ENCODE measurements at places on chromosomes 5 and 9. TPM values are rescaled to one million over a fixed set of nuclear protein-coding genes. Genes with fewer than 3 reads are reported as not detected.

BOD1 gene
- 130 TPM for polyA plus RNA-seq

CDH18 gene
- 0.03 TPM for polyA plus RNA-seq

NPR3 gene
- polyA plus RNA-seq = 1.8 TPM

AOPEP gene
- 94.4 TPM for polyA plus RNA-seq

LIFR gene
- polyA plus RNA-seq = 10.1 TPM

SUSD3 gene
- 0.31 TPM for polyA plus RNA-seq

FBLL1 gene
- polyA plus RNA-seq = 0.05 TPM

GABRA1 gene
- polyA plus RNA-seq = not detected

IFNA6 gene
- polyA plus RNA-seq = not detected

HCN1 gene
- polyA plus RNA-seq = not detected

ACOT12 gene
- not detected for polyA plus RNA-seq

DBH gene
- polyA plus RNA-seq = 0.01 TPM

SMU1 gene
- polyA plus RNA-seq = 8.4 TPM

FBP1 gene
- polyA plus RNA-seq = 0.24 TPM

FBXO10 gene
- polyA plus RNA-seq = 27.3 TPM

IFT74 gene
- 6.6 TPM for polyA plus RNA-seq

HMGCS1 gene
- polyA plus RNA-seq = 10.0 TPM

MTMR12 gene
- polyA plus RNA-seq = 6.6 TPM

SLC6A19 gene
- polyA plus RNA-seq = 0.03 TPM

FOXD4 gene
- polyA plus RNA-seq = 0.66 TPM

ARHGEF28 gene
- polyA plus RNA-seq = 1.00 TPM

TSLP gene
- polyA plus RNA-seq = 1.6 TPM

SMIM32 gene
- 0.10 TPM for polyA plus RNA-seq

ZNF879 gene
- 2.9 TPM for polyA plus RNA-seq

HAND1 gene
- not detected for polyA plus RNA-seq

PKN3 gene
- 3.1 TPM for polyA plus RNA-seq

OGN gene
- 0.65 TPM for polyA plus RNA-seq

LRRC19 gene
- polyA plus RNA-seq = not detected

IRX2 gene
- 0.03 TPM for polyA plus RNA-seq

SPAAR gene
- 3.9 TPM for polyA plus RNA-seq

PPP3R2 gene
- not detected for polyA plus RNA-seq

RANBP17 gene
- 0.03 TPM for polyA plus RNA-seq

SLC34A1 gene
- polyA plus RNA-seq = not detected

CYSRT1 gene
- 1.1 TPM for polyA plus RNA-seq

SPINK13 gene
- not detected for polyA plus RNA-seq

DNAJB5 gene
- polyA plus RNA-seq = 148 TPM

CDO1 gene
- 3.0 TPM for polyA plus RNA-seq

SLC28A3 gene
- not detected for polyA plus RNA-seq

PRRX2 gene
- polyA plus RNA-seq = 0.03 TPM

HRCT1 gene
- polyA plus RNA-seq = 0.59 TPM

LHX2 gene
- not detected for polyA plus RNA-seq

NKD2 gene
- 0.68 TPM for polyA plus RNA-seq

GABRA6 gene
- polyA plus RNA-seq = not detected

CCDC183 gene
- 0.03 TPM for polyA plus RNA-seq

DYNC2I2 gene
- polyA plus RNA-seq = 25.0 TPM

BHMT2 gene
- 20.8 TPM for polyA plus RNA-seq

PCDHGA2 gene
- polyA plus RNA-seq = 0.25 TPM

CXCL14 gene
- polyA plus RNA-seq = 21.0 TPM

PNPLA7 gene
- polyA plus RNA-seq = 7.7 TPM

FST gene
- 2.4 TPM for polyA plus RNA-seq

ACER2 gene
- polyA plus RNA-seq = 1.4 TPM

HSD17B4 gene
- 66.8 TPM for polyA plus RNA-seq

SLC4A9 gene
- 0.09 TPM for polyA plus RNA-seq
